Germinal center (tissue), 1 donor: ENCODE measurements at places on chromosomes 4 and X.

- DNase-seq: no peak
These were observed 121.4 kb downstream of the SPRY1 start for GRCh38 chr4:123517971-123518370.

- no peak for DNase-seq
These were observed 24.4 kb upstream of the PDE5A start for GRCh38 chr4:119652998-119653397.

GRCh38 chr4:176611951-176612350 is 180.8 kb downstream of the VEGFC start:
- no peak for DNase-seq

GRCh38 chr4:26467724-26468123 is 22.6 kb downstream of the CCKAR start:
- DNase-seq: no peak

- no peak for DNase-seq
These were observed 174.9 kb upstream of the TECRL start for GRCh38 chr4:64584125-64584524.

GRCh38 chr4:172348426-172348825 is 535.2 kb downstream of the GALNTL6 start:
- DNase-seq: no peak

GRCh38 chr4:37517326-37517725 is 168.8 kb downstream of the RELL1 start:
- DNase-seq: no peak

- DNase-seq: no peak
These were observed 36.2 kb upstream of the NDNF start for GRCh38 chr4:121108557-121108956.

GRCh38 chr4:168586926-168587325 is 90.1 kb downstream of the PALLD start:
- no peak for DNase-seq

DNA sequence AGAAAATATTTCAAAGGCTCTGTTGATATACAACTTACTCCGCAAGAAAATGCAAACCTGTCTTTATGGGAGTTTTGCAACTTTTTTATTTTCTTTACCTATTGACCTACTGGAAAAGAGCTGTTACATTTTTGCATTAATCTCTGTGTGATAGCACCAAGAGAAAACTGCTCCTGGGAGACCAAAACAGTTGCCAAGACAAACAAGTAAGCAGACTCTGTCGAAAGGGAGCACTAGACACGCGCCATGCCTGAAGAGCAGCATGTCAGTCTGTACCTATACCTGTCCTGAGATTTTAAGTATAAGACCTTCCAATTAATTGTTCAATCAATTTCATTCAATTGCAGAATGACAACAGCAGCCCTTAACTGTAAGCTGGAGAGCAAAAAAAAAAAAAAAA is 56.0 kb upstream of the TECRL start:
- no peak for DNase-seq

DNA sequence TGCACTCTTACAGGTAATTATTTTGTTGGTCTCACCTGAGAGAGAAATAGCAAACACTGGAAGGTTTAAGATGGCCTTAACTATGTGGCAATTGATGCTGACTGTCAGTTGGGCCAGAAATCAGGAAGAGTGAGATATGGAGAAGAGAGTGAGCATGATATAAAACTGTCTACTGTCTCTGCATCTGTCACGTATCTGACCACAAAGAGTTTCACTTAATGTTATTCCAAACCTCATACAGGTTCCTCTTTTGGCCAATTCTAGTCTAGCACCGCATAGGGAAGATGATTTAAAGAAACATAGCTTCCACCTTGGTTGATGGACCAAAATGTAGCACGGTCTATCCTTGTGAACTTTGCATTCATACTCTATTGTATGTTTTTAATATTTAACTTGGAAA is 381.0 kb upstream of the BOD1L1 start:
- DNase-seq: no peak

- no peak for DNase-seq
These were observed 116.0 kb upstream of the PGRMC2 start for GRCh38 chr4:128403586-128403985.

GRCh38 chr4:59818656-59819055 is 1381.5 kb upstream of the ADGRL3 start:
- DNase-seq: no peak

DNA sequence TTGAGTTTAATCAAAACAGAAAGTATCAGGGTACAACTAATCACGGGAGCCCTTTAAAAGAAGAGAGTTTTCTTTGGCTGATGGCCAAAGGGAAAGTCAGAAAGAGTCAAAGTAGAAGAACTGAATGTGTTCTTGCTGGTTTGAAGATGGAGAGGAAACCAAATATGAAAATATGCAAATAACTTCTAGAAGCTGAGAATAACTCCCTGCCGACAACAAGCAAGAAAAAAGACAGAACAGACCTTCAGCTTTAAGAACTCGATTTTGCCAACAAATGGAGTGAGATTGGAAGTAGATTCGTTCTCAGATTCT is 903.8 kb downstream of the STIM2 start:
- DNase-seq: no peak

DNA sequence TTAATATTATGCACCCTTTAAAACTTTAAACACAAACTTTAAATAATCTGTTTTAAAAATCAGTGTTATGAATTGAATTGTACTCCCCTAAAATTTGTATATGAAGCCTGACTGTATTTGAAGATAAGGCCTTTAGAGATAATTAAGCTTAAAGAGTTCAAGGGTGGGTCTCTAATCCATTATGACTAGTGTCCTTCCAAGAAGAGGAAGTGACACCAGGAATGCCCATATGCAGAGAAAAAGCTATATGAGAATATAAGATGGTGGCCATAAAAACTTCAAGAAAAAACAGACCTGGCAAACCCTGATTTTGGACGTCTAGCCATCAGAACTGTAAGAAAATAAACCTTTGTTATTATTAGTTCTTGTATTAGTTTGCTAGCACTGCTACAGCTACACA is 29.0 kb downstream of the UGT2A2 start:
- no peak for DNase-seq

GRCh38 chrX:2694914-2695267 is 3.8 kb downstream of the CD99 start:
- no peak for DNase-seq

DNA sequence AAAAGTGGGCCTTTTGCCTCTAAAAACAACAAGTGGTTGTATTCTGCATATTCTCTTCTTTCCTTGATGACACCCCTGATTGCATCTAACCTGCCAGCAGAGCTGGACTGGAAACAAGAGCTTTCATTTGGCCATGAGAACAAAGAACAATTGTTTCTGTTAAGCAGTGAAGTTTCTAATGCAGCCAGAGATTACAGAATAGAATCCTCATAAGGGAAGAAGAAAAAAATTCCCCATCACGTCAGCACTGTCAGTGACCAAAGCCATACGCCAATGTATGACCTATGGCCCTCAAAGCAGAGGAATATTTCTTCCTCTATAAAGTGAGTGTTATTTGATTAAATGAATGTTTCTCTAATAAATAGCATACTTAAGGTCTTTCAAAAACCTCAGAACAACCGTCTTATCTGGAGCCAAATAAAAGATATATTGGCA is 529.1 kb upstream of the INTU start:
- no peak for DNase-seq

DNA sequence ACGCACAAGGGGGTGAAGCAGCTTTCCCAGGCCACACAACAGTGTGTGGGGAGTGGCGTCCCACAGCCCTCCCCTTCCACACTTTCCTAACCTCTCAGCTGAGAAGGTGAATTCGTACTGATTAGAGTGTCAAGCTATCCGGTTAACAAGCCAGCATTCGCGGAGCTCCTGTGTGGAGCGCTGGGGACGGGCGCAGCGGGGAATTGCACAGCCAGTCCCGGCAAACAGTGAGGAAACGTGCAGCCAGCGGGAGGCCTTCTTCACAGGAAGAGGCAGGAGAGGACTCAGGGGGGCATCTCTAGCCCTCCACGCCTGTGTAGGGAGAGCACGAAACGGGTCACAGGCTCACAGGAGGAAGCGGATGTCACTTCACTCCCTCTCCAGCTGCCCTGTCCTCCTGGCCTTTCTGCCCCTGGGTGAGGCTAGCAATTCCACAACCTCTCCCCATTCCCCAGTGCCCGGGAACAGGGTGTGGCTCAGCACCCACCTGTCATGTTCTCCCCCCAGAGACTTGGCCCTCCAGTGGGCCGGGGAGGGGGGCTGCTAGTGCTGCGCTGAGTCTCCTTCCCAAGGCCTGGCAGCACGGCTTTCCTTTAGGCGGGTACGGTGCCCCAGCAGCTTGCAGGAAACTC is 117.3 kb downstream of the CPZ start:
- DNase-seq: no peak

DNA sequence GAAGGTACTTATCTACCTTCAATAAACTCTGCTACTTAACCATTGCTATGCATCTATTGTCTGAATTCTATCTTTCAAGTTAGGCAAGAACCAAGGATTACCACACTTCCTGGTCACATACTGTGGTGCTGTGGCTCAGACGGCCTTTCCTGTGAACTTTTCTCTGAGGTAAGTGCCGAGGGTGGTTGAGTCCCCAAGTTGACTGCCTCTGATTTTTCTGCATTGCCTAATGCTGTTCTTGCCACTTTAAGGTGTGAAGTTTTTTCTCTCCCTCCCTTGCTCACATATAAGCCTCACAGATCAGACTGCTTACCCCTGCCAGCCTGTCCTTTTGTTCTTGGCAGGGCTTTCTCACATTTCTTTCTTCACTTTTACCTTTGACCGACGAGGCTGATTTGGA is 348.0 kb upstream of the POU3F4 start:
- DNase-seq: no peak

DNA sequence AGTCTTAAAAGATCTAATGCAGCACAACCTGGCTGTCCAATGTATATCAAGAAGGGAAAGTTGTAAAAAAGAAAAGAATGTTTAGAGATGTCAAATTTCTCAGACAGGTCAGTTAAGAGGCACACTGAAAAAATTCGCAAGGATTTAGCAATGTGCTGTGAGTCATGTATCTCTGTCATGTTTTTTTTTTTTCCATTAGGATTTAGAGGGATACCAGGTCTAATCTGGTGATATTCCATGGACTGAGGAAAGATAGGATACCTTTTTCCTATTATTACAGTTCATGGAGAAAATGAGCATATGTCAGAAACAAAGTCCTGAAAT is 815.4 kb upstream of the PCDH10 start:
- no peak for DNase-seq

DNA sequence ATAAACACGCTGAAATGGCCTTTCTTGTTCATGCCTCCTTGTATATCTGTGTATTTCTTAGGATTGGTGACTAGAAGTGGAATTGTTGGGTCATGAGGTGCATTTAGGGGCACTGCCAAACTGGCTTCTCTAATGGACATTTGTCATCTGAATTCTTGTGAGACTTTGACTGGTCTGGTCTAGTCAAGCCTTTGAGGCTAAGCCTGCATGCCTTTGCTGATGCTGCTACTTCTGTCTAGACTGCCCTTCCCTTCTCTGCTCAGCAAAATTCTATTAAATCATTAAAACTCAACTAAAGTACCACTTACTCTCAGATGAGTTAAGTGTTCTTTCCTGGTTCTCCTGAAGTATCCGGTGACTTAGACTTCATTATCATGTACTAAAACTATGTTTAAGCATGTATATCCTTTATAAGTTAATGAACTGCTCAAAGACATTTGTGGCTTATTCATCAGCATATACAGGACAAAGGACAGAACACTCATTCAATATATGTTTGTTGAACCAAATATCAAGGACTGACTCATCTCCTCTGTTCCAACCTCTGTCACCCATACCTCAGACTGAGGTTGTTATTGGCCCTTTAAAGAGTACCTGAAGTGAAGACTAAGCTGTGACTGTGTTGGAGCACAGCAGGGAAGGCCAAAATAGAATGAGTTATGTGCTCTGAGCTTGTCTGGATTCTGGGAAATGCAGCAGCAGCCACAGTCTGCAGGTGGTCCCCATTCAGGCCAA is 9.0 kb downstream of the TCEAL1 start:
- no peak for DNase-seq

DNA sequence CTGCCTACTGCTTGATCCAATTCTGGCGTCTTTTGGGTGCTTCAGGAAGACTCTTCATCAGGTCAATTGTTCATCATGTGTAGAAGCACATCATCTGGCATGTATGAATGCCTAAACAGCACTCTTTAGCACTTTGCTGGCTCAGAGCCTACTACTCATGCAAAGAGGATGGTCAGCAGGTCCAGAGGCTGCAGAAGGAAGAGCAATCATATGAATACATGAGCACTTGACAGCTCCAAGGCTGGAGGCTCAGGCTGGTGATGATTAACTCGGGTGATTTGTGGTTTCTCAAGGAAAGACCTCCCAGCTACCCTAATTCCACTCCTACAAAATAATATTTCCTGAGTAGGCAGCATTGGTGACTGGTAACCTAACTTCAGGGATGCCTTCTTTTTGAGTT is 103.8 kb upstream of the CXCL13 start:
- DNase-seq: no peak

DNA sequence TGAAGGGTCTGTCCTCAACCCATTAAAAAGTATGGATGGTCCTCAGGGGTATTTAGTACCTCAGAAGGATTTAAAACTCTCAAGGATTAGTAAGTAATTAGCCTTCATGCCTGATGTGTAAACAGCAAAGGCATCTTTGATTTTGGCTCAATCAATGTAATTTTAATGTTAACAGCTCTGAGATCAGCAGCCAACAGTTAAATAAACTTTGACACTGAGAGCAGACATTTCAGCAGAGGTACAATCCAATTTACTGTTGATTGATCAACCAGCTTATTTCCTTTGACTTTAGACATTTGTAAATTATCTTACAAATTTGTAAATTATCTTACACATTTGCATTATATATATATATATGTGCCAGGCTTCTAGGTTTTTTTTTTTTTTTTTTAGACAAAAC is 36.9 kb downstream of the STOX2 start:
- no peak for DNase-seq

DNA sequence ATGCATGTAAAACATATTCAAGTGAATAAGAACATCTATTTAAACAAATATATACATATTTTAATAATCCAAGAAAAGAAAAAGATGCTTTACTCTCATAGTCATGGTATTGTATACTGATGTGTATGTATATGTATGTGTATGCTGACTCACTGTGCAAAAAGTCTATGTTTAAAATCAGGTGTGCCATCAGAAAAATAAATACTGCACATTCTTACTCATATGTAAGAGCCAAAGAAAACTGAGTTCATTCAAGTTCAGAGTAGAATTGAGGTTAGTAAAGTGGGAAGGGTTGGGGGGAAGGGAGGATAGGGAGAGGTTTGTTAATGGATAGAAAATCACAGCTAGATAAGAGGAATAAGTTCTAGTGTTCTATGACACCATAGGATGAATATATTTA is 403.9 kb upstream of the SMIM31 start:
- no peak for DNase-seq

GRCh38 chr4:76801621-76802235 is 96.2 kb downstream of the SOWAHB start:
- no peak for DNase-seq

DNA sequence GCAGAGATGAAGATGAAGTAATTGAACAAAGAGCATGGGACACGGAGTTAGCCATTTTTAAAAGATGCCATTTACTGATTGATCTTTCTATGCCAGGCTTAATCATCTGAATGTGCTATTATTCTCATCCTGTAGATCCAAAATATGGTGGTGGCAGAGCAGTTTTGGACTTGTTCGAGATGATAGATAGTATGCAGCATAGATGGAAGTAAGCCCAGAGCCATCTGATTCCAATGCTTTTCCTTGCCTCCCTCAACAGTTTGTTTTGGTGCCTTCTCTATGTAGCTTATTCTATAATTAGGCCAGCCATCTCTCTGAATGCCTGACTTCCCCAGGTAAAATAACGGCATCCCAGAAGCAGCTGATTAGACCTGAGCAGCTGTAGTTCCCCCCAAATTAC is 152.6 kb upstream of the CLNK start:
- no peak for DNase-seq
